ENCODE measurements at places on chromosomes 13 and 19.
A peak's percentile ranks its signal among the peaks of the same experiment; 100 is the strongest.

DNA sequence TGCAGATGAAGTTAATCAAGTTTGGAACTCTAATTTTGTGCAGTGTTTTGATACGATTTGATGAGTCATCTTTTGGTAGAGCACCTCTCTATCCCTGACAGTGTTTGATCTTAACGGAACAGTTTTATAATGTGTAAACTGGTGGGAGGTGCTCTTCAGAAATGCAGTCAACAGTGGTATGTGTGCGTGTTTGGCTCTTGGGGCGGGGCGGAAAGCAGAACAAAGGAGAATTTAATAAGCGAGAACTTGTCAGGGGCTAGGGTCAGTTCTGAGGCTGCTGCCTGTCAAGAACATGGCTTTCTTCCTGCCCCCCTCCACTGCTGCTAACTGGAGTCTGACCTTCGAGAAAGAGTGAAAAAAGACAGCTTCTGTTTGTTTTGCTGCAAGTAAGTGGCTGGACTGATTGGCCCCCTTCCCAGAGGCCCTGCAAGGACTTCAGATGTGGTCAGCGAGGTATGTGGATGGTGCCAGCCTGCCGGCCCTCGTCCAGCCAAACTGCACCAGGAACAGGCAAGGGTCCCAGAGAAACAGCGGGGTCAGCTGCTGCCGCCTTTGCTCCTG is 40.8 kb downstream of the BBC3 start:
- no peak for DNase-seq

- DNase-seq, result no peak
These were observed 234.1 kb downstream of the FOXO1 start for GRCh38 chr13:40432018-40432978.

DNA sequence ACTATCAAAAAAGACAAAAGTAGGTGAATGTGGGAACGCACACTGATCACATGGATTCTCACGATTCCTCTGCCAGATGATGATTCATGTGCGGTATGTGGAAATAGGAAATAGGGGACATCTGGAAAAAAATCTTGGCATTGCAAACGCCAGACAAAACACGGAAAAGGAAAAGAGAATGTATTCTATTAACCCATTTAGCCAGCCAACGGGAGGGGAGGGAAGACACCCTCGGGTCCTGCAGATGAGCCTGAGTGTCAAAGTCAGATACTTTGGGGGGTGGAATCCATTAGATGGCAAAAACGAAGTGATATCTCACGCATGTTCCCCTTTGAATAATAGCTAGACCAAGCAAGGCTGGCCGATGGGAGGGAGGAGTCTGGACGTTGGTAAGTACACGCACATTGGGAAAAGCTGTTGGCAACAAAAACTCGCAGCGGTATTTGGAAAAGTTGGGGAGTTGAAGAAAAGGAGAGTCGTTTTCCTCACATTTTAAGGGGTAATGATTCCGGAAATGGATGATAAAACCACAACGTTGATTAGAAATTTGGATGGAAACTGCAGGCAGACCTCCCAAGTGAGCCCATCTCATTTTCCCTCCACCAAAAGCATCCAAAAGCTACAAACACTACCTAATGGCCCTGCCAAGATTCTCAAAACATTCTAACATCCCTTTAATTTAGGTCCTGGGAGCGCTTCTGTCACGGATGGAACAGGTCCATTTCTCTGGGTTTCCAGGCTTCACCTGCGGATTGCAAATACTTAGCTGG is 73.6 kb downstream of the COL4A1 start:
- DNase-seq, result no peak

GRCh38 chr19:31303262-31303815 is 45.9 kb downstream of the TSHZ3 start:
- DNase-seq, result no peak

- DNase-seq, result peak; percentile 46
These were observed 4.2 kb upstream of the CCNA1 start for GRCh38 chr13:36428086-36428485.

DNA sequence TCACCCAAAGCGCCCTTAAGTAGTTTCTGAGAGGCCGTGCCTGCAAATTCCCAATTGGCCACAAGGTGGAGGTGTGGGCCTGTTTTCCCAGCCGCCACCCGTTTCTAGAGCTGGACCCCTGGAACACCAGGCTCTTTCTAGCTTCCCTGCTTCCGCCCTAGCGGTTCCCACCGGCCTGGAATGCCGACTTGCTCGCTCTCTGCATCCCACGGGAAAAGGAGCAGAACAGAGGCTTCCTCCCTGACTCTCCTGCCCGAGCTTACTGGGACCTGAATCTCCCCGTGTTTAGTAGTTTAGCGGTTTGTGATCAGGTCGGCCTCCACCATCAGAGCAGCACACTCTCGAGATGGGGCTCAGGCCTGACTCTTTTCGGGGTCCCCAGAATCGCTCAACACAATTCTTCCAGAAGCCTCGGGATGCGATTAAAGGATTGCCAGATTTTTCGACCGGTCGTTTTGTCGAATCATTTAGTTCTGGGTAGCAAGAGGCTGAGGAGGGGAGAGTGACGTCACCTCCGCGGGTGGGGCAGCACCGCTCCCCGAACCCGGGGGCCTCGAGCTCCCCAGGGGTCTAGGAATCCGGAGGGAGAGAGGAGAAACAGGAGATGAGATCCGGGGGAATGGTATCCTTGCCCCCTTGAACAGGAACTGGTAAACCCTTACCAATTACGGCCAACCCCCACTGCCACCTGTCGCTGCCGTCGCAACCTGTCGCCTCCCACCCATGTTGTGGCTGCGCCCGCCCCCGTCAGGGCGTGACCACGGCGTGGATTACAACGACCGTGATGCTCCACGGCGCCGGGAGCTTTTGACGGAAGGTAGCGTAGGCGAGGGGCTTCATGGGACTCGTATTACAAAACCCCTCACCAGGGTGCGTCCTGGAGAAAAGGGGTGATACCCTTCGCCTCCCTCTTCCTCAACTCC is 8.0 kb downstream of the NAPSA start:
- peak; percentile 21 for DNase-seq

GRCh38 chr13:39111145-39111544 is 72.9 kb downstream of the NHLRC3 start:
- DNase-seq, result no peak

DNA sequence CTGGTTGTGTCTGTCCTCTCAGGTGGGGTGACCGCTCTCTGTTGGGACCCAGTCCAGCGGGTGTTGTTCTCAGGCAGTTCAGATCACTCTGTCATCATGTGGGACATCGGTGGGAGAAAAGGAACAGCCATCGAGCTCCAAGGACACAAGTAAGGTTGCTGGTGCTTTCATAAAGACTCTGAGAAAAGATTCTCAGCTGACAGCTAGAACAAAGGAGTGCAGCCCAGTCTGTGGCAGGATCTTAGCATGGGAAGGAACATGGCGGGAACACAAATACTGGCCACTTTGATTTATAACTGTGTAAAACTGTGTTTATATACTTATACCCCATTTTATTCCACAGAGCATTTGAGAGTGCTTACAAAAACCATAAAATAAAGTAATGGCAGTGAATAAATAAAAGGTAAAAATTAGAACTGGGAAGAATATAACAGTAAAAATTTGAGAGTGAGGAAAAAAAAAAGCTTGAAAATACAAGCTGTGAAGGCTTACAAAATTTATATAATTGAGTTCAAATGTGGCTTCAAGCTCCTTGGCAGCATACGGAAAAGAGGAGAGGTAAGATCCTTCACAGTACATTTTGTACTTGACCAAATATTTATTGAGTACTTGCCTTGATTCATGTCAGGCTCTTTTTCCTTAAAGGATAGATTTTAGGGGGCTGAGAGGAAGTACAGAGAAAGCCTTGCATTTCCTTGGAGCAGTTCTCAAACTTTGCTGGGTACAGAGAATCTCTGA is 64.8 kb downstream of the DHRS12 start:
- no peak for DNase-seq

GRCh38 chr19:57587529-57587928 is 3.6 kb downstream of the ZIK1 start:
- no peak for DNase-seq

- DNase-seq, result no peak
These were observed 9.1 kb downstream of the COL4A2 start for GRCh38 chr13:110316196-110316595.

GRCh38 chr19:2702170-2703076 is at the start of gene GNG7:
TSS of gene GNG7 (minus strand) at chr19:2702694. CDS start at chr19:2520688, 182,006 bp downstream.
- DNase-seq, result peak; percentile 79

DNA sequence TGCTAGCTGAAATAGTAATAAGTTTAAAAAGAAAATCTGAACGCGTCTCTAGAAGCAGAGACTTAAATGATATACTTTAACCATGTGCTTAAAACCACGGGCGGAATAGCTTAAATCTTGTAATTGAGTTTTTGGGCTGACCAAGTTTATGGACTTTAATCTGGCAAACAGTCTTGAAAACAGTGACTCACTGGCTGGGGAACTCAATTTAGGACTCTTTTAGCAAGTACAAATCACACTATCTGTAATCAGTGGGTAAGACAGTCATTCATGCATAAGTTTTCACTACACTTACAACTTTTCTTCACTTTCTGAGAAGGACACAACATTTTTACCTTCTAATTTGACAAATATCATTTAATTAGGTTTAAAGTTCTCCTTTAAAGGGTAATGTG is 26.8 kb downstream of the ZNF627 start:
- no peak for DNase-seq

- DNase-seq, result no peak
These were observed 41.6 kb downstream of the IFT88 start for GRCh38 chr13:20608438-20609020.

DNA sequence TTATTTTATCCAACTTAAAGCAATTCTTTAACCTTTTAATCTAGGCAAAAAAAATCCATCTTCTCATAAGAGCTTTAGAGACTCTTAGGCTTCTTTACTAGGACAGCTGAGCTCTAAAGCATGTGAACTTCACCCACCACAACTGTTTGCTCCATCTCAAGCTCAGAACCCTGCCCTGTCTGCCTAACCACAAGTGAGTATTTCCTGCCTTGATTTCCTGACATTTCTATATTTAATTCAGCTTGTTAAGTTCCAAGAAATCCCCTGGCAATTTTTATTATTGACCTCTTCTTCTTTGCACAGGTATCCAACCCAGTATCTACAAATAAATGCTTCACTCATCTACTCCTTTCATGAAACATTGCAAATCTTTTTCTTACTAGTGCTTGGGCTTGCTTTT is 21.1 kb upstream of the CEACAM21 start:
- peak; percentile 13 for DNase-seq

- DNase-seq, result no peak
These were observed 13.5 kb downstream of the SNRNP70 start for GRCh38 chr19:49098795-49099194.

DNA sequence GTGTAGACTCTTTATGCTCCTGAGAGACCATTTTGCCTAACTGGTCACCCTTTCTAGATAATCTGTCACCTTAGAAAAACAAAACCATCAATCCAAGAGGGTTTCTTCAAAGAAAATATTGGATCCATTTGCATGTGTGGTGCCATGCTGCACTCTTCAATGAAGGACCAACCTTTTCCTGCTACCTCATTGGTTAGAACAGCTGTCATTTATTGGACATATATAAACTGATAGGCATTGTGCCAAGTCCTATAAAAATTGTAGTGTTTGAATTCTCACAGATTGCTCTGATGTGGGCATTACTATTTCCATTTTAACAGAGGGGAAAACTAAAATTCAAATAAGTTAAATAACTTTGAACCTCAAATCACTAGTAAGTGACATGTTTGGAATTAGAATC is 333.2 kb downstream of the MYO16 start:
- DNase-seq, result no peak

Measured in AML-193 (cell line).